ENCODE measurements at places on chromosomes 2 and 18. TPM values are rescaled to one million over a fixed set of nuclear protein-coding genes. Genes with fewer than 3 reads are reported as not detected.

The ZNF236 gene
- 14.9 TPM for total RNA-seq

The HOXD13 gene
- total RNA-seq = not detected

The ALPG gene
- total RNA-seq = 0.49 TPM

The TRPM8 gene
- total RNA-seq = not detected

The STAM2 gene
- total RNA-seq = 42.5 TPM
